Right ventricle myocardium superior (tissue), 1 donor: ENCODE measurements at places on chromosomes 5 and 9. TPM values are rescaled to one million over a fixed set of nuclear protein-coding genes. Genes with fewer than 3 reads are reported as not detected.

DNA sequence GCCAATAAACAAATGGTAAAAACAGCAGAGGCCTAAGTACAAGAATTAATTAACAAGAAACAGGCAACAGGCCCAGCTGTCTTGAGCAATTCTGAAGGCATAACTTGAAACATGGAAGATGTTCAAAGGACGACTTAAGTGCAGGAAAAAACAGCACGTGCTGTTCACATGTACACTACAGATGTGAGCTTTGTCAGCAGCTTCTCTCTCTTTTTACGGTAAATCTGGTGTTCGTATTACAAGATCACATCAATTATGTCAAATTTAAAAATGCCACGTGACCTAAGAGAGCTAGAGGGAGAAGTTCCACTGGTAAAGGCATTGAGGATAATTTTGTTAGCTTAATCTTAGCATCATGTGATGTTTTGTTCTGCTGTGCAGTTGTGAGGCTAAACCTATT, 281.1 kb downstream of the PSAT1 start:
- DNase-seq = no peak

- no peak for DNase-seq
These were observed 48.7 kb upstream of the ORM1 start for GRCh38 chr9:114274217-114274616.

- DNase-seq = no peak
These were observed 1264.5 kb upstream of the ACO1 start for GRCh38 chr9:31119890-31120454.

The PCDHA3 gene
- total RNA-seq = not detected

GRCh38 chr9:119789987-119790386, 420.8 kb upstream of the BRINP1 start:
- DNase-seq = no peak

- DNase-seq = no peak
These were observed 11.7 kb downstream of the OGN start for GRCh38 chr9:92392690-92393089.

DNA sequence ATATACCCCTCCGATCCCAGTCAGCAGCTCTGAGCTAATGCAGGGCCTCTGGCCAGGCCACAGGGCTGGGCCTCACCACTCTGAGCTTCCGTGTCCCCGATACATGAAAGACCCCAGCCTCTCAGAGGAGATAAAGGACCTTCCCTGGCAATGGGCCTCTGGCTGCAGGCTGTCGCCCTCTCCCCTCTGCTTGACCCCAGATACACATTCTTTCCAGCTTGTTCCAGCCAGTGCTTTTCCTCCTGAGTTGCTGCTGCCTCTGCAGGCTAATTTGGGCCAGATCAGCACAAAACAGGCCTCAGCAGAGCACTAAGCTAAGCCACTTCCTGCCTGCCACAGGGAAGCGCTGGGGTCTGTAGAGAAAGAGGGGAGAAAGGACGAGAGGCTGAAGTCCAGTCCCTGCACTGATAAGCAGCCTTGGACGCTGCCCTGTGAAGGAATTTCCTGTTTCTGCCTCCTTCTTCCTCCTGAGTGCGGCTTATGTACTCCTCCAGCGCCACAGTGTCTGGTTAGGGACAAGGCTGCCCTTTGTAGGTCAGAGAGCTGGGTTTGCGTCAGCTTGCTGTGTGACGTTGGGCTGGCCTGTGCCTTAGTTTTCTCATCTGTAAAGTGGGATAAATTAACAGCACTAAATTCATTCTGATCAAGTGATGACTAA, 73.0 kb upstream of the IL17B start:
- DNase-seq = peak; percentile 71

DNA sequence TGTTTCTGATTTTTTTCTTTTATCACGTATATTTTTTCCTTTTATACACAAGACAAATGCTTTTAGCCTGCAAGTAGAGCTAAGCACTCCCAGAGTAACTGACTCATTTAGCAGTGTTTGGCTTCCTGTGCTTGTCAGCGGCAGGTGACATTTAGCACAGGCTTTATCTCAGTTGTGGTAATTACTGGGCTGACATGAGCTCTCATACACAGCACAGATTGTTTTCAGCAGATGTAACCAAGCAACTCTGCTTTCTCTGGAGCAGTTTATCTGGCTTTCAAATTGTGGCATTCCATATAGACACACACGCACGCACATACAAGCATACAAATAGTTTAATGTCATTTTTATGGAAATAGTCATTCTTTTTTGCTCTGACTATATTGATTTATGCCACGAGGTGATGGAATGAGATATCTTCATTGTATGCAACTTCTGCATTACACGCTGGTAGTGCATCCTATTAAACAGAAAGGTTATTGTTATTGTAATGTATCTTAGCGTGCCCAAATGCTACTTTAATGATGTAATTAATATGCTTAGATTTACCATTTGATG, 379.0 kb upstream of the GRAMD2B start:
- DNase-seq = no peak

The KIAA1958 gene
- total RNA-seq = 3.9 TPM

The AP3B1 gene
- total RNA-seq = 20.2 TPM

The IL9 gene
- total RNA-seq = not detected
